ENCODE measurements at places on chromosomes 3 and 15.

GRCh38 chr3:183098536-183099025 is 715 bp downstream of the MCCC1 start:
- no peak for DNase-seq

DNA sequence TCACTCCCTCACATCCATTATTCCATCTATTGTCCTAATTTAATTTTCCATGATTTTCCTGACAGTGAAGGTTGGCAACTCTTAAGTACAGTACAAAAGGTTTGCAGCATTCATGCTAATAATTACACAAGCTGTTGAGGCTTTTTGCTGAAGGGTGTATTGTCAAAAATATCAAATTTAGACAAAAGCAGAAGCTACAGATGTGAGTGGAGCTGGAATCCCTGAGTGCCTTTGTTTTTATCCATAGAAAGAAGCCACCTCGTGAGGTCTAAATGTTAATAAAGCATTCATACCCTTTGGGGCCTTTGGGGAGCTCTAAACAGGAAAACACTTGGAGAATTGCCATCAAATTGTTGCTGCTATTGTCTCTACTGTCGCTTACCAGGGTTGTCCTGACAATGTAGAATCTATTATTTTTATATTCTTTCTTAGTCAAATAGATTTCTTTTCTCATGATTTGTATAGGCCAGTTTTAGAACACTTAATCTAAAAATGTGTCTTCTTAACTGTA is 185.8 kb upstream of the ROBO1 start:
- DNase-seq: no peak

- DNase-seq: no peak
Measured at GRCh38 chr3:154384479-154384878, 45.5 kb downstream of the GPR149 start.

DNA sequence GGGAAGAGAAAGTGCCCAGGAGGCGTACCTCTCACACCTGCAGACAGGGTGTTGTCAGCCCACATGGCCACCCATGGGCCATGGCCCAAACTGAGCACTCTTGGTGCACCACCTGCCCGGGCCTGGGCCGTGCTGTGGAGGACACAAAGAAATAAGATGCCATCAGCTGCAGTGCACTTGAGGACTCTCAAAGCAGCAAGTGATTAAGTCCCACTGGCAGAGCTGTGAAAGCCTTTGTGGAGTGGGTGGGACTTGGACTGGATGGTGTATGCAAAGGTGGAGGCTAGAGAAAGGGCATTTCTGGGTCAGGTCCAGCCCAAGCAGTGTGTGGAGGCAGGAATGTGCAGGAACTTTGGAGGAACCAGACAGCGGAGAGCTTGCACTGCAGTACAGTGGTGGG is 122.3 kb downstream of the MEGF11 start:
- DNase-seq: no peak

GRCh38 chr3:141067206-141067974 is 16.2 kb downstream of the SPSB4 start:
- DNase-seq: no peak

- no peak for DNase-seq
Measured at GRCh38 chr3:7038394-7038793, 177.5 kb downstream of the GRM7 start.
